ENCODE measurements at places on chromosomes 13 and 19. TPM values are rescaled to one million over a fixed set of nuclear protein-coding genes. Genes with fewer than 3 reads are reported as not detected.

CEACAM19 gene
- 6.5 TPM for total RNA-seq

CLC gene
- not detected for total RNA-seq

DNA sequence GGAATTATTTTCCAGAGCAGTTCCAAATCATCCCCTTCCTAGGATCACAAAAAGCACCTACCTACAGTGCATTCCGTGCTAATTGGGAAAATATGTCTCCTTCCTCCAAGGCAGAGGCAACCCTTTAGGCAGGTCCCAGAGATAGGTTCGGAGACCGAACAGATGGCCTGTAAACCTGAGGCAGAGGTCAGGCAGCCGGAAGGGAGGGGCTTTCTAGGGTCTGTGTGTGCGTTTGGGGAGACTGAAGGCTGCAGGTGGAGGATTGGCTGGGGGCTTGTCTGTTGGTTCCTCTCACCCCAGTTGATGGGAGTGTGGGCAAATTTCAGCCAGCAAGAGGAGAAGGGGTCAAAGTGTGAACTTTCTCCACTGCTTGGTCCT, 7.1 kb downstream of the KCNN4 start:
- peaks cover 22% of the 10 kb centered on the region for H3K4me1 ChIP-seq
- no peak for DNase-seq
- H3K27ac ChIP-seq, result no peak overlapping the region
- peaks cover 3% of the 10 kb centered on the region for H3K36me3 ChIP-seq

- peak within 1 kb of the TSS; percentile 57 for H3K4me3 ChIP-seq
- peaks cover 11% of the 10 kb centered on the region for H3K4me1 ChIP-seq
- DNase-seq, result no peak
- no peaks in the 10 kb centered on the region for H3K36me3 ChIP-seq
- no peak within 1 kb of the TSS for H3K27ac ChIP-seq
- peaks cover 18% of the 10 kb centered on the region for H3K27me3 ChIP-seq
Observed at GRCh38 chr19:35115177-35115951, at the start of gene FXYD3. Gene FXYD3, plus strand, starts transcription at chr19:35115823. Its CDS starts 3,554 bp downstream, at chr19:35119377.

All from chondrocyte (in vitro differentiated cells).